ENCODE measurements at places on chromosomes 12 and 14. TPM values are rescaled to one million over a fixed set of nuclear protein-coding genes. Genes with fewer than 3 reads are reported as not detected.

GRCh38 chr12:100229036-100229635, 28.5 kb downstream of the ACTR6 start:
- H3K36me3 ChIP-seq = peaks cover 10% of the 10 kb centered on the region
- H3K4me1 ChIP-seq = peaks cover 4% of the 10 kb centered on the region
- H3K27me3 ChIP-seq = no peaks in the 10 kb centered on the region
- H3K4me3 ChIP-seq = no peak overlapping the region
- DNase-seq = no peak

DNA sequence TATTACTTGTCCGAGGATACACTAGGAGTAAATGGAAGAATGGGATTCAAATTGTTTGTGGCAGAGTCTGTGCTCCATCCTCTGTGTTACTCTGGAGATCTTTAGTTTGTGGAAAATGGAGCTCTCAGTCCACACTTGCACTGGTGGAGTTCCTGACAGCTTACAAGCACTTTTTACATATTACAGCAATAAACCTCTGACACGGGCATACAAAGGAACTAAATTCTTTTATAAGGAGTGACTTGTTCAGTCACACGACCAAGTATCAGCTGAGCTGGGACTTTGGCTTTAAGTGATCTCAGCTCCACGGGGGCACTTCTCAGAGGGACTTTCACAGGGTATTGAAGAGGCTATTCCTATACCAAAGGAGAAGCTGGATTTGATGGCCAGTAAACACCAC, 417.5 kb downstream of the LRIG3 start:
- H3K4me1 ChIP-seq = peaks cover 15% of the 10 kb centered on the region
- no peak for DNase-seq
- H3K27me3 ChIP-seq = peaks cover 9% of the 10 kb centered on the region
- no peak overlapping the region for H3K27ac ChIP-seq
- no peak overlapping the region for H3K4me3 ChIP-seq

FAM181A gene
- total RNA-seq = not detected

CCNT1 gene
- total RNA-seq = 50.4 TPM

INHBC gene
- 0.31 TPM for total RNA-seq

All from mesothelial cell of epicardium (in vitro differentiated cells).